ENCODE measurements at places on chromosomes 2 and 18. TPM values are rescaled to one million over a fixed set of nuclear protein-coding genes. Genes with fewer than 3 reads are reported as not detected.

The MYO5B gene
- total RNA-seq = 22.6 TPM

The XRCC5 gene
- 118 TPM for total RNA-seq

The B3GNT2 gene
- total RNA-seq = 18.9 TPM

The CFC1 gene
- total RNA-seq = not detected

The FSIP2 gene
- total RNA-seq = 1.2 TPM

The GAD1 gene
- not detected for total RNA-seq

The CNTNAP5 gene
- total RNA-seq = not detected

The LYG2 gene
- total RNA-seq = not detected

The ATOH8 gene
- 66.5 TPM for total RNA-seq

The FABP1 gene
- total RNA-seq = not detected

The C2orf15 gene
- total RNA-seq = not detected

The CWC22 gene
- total RNA-seq = 17.2 TPM

The ASAP2 gene
- 36.3 TPM for total RNA-seq

Data from vagina (tissue), 2 donors.